ENCODE measurements at places on chromosomes 3 and 15.

- peak; percentile 67 for DNase-seq
Observed at GRCh38 chr3:2727610-2728318, 382.4 kb downstream of the IL5RA start.

- no peak for DNase-seq
Observed at GRCh38 chr15:76386926-76387325, 50.4 kb downstream of the ISL2 start.

DNA sequence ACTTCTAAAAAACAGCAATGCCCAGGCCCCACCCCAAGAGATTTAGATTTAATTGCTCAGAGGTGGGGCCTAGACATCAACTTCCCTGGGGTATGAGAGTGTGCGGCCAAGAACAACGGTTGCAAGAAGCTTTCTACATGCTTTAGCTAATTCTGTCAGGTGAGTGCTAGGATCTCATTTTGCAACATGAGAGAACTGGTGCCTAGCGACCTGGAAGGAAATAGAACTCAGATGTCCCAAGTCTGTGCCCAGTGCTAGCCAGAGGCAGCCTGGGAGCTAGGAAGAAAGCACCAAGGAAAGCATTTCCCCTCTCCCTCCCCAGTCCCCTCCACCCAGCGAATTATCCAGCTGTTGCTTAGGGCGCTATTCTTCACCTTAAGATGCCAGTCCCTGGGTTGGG lies 22.9 kb upstream of the HRH1 start:
- DNase-seq, result no peak

- no peak for DNase-seq
Observed at GRCh38 chr3:148173851-148174250, 523.9 kb upstream of the AGTR1 start.

DNA sequence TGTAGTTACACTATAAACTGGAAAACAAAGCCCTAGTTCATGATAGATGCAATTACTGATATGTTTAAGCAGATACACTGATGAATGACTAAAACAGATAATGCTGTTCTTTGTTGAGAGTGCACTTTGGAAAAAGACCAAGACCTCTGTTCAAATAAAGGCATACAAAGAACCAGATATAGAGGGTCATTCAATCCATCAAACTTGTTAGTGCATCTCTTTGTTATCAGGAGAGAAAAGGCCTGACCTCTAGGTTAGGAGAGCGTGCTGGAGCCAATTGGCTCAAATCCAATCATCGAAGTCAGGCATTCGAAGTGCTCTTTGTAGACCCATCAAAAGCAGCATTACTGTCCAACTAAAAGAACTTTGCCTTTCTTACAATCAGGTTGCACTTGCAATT lies 124.2 kb downstream of the TFG start:
- DNase-seq, result peak; percentile 75

GRCh38 chr3:32456429-32457130 lies 46.1 kb downstream of the CMTM6 start:
- no peak for DNase-seq

DNA sequence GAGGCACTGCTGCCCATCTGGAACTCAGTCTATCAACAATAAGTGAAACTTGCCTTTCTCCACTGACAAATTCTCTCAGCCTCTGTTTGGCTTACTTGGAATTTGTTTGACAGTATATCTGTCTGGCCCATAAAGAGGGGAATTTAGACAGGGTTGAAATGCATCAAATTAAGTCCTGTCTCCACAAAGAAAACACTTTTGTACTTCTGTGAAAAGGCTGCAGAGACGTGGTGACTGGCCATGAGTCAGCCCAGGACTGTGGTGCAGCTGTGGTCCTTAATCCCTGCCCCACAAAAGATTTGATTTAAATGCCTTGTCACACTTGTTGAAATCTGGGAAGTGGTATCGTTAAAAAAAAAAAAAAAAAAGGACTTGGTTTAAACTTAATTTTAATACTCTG lies 47.5 kb downstream of the RYR3 start:
- DNase-seq, result no peak

DNA sequence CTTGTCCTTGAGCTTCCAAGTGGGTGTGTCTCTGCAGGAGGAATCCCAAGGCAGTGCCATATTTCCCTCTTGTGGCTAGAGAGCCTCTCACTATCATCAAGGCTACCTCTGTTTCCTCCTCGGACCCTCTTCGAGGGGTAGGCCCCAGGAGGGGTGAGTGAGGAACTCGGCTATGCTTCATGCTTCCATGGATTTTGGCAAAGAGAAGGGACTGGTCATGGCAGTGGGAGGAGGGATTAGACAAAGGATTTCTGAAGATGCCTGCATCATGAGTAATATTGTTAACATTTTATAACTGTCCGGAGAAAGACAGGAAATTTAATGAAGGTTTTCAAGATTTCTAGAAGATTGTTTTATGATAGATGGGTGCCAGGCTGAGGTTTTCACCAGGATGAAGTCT lies 241.5 kb downstream of the CLSTN2 start:
- DNase-seq, result no peak

DNA sequence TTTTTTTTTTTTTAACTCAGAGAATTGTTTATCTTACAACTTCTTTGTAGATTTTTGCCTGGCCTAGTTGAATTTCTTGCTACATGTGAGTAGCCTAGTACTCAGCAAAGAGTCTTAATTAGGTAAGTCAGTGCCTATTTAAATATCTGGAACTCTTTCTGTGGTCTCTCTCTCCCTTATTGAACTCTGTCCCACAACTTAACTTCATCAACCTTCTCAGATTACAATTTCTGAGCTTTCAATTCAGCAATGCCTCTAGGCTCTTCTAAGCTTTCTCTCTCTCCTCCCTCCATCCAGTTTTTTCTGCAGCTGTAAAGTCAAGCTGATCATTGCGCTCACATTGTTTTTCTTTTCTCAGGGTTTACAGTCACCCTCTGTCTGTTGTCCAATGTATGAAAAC lies 517.6 kb upstream of the ROBO1 start:
- peak; percentile 28 for DNase-seq

- DNase-seq, result no peak
Observed at GRCh38 chr15:75067123-75067830, 43.9 kb downstream of the PPCDC start.

- DNase-seq, result no peak
Observed at GRCh38 chr15:41928100-41928499, 34.2 kb upstream of the SPTBN5 start.

DNA sequence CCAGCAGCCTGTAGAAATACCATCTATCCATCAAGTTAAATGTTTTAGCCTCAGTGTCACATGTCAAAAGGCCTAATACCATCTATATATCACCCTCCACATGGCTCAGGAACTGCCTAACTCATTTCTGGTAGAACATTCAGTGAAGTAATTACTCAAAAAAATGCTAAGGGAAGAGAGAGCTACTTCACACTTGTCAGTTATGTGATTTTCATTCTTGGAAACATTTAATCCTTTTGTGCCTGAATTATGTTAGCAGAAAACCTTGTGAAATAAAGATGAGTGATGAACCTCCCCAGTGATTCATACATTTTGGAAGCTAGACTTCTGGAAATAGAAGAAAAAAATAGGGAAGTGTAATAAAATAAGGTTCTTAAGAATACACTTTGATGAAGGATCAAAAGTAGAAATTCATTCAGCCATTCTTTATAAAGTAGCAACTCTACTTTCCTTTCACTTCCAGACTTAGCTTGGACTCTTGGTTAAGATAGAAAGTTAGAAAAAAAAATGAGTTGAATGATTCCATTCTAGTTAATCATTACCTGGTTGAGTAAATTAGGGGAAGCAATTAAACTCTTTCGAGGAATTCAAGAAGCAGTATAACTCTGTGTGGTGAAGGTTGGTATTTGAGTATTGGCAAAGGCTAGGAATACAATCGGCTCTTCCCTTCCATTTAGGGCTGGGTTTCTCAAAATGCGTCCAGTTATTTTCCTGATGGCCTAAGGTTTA lies 3.6 kb downstream of the OTOL1 start:
- DNase-seq, result no peak

DNA sequence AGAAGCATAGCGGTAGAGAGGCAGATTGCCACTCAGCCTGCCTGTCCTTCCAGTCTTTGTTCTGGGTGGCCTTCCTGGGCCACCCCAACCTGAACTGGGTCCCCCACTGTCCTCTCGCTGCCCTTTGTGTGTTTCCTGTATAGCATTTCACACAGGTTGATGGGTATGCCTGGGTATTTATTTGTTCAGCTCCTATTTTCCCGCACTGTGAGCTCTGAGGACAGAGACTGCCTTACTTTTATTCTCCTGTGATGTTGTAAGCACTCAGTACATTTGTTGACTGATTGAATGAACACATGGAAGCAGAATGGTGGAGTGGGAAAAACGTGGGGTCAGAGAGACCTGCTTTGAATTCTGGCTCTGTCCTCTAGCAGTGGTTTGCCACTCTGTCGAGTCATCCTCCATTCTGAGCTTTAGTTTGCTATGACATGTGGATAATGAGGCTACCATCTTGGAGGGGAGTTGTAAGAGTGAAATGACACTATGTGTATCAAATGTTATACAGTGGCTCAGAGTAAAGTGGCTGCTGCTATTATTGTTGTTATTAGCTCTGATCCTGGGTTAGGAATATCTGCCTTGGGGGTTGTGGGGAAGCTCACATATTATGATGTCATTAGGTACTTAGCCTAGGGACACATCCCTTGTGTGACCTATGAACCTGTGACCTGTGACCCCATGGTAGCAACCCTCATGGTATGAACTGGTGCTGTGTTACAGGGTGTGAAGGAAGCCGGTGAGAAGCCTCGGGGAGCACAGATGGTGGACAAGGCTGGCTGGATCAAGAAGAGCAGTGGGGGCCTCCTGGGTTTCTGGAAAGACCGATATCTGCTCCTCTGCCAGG lies 6.4 kb downstream of the PLEKHO2 start:
- no peak for DNase-seq

DNA sequence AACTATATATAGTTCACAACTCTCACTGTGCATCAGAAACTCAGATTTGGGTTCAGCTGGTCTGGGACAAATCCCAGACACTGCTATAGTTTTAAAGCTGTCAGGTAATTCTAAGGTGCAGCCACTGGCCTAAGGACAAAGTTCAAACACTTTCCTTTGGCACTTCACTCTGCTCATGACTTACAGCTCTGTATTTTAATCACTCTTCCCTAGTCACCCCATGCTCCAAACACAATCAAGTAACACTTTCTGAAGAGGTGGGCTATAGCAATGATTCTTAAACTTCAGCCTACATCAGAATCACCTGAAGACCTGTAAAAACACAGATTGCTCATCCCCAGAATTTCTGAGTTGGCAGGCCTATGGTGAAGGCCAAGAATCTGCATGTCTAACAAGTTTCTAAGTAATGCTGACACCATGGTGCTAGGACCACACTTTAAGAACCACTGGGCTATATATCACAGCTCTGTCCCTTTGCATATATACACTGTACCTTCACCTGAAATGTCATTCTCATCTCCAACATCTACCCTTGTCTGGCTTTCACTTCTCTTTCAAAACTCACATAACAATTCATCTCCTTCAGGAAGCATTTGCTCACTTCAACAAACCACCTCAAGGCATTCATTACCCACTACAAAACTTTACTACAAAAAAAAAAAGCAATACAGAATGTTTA lies 21.4 kb downstream of the STAG1 start:
- DNase-seq, result no peak

GRCh38 chr15:87420017-87420416 lies 836.5 kb downstream of the NTRK3 start:
- no peak for DNase-seq

GRCh38 chr3:156899951-156900350 lies 73.8 kb downstream of the LEKR1 start:
- no peak for DNase-seq

DNA sequence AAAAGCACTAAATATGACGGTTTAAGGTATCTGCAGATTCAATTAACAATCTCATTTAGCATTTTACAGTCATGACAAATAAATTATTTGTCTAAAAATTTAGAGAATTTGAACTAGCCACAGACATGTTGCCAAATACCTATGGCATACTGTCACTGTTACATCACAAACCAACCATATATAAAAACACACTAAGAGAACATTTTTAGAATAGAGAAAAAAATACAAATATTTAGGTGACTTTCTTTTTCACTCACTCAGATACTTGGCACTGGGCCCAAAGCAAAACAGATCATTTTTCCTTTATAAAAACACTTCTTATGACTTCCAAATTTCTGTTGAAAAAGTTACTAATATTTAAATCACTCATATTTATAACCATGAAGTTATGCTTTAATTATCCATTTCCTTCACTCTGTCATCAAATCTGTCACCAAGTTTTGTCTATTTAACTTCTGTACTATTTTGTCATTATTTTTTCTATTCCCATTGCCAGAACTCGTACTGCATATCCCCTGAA lies 644.7 kb downstream of the OTOL1 start:
- DNase-seq, result no peak

- DNase-seq, result no peak
Observed at GRCh38 chr15:28459279-28459678, 73.5 kb downstream of the GOLGA8G start.

GRCh38 chr15:59173194-59173593 lies 33.4 kb upstream of the LDHAL6B start:
- no peak for DNase-seq

DNA sequence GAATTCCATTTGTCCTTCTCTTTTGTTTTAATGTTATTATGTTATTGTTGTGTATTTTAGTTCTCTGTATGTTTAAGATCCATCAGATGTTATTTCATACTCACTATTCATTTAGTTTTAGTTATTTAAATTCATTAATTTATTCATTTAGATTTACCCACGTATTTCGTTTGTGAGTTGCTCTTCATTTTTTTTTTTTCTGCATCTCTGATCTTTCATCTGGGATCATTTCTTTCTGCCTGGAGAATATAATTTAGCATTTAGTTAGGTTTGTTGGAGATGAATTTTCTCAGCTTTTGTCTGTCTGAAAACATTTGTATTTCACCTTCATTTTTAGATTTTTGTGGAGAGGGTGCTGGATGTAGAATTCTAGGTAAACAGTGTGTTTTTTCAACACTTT lies 12.9 kb downstream of the NEO1 start:
- DNase-seq, result no peak

DNA sequence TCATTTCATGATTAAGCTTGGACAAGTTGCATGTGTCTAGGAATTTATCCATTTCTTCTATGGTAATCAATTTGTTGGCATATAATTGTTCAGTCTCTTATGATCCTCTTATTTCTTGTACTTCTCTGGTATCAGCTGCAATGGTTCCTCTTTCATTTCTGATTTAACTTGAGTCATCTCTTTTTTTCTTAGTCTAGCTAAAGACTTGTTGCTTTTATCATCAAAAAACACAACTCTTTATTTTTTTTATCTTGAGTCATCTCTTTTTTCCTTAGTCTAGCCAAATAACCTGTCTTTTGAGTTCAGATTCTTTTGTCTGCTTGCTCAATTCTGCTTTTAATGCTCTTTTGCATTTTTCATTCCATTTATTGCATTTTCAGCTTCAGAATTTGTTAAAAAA lies 37.3 kb downstream of the UBE3A start:
- no peak for DNase-seq

DNA sequence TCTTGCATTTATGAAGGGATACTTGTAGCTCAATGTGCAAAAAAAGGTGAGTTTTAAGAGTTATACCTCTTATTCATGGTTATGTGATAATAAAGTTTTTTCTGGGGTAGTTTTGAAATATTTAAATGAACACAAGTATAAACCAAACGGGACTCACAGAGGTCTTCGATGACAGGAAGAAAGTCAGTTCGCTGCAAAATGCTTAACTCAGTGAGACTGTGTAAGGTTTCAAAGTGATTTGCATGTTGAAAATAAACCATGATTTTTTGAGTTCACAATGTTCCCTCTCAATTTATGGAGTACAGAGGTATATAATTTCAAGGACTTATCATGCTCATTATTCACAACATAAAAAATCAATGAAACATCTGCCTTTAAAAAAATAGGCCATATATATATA lies 36.3 kb upstream of the MYH15 start:
- no peak for DNase-seq

All from NCI-H1105 treated with DMSO at 0.1 percent for 48 hours (cell line).